ENCODE measurements at places on chromosomes 12 and 14.

- no peak for DNase-seq
Measured at GRCh38 chr12:9156119-9156518, 40.4 kb upstream of the A2M start.

- DNase-seq, result no peak
Measured at GRCh38 chr12:53255996-53256395, 12.1 kb upstream of the ESPL1 start.

GRCh38 chr14:62097072-62097471 is 334.9 kb downstream of the SNAPC1 start:
- DNase-seq, result no peak

DNA sequence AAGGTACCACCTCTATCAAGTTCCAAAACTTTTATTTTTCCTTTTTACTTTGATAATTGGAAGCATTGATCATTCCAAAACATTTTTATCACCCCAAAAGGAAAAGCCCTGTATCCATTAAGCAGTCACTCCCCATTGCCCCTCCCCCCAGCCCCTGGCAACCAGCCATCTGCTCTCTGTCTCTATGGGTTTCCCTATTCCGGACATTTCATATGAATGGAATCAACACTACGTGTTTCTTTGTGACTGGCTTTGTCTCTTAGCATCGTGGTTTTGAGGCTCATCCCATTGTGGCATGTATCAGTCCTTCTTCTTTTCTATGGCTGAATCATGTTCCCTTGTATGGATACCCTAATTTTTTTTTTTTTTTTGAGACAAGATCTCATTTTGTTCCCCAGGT is 18.0 kb upstream of the PHETA1 start:
- no peak for DNase-seq

GRCh38 chr14:81676395-81676794 is 142.7 kb upstream of the SEL1L start:
- no peak for DNase-seq

DNA sequence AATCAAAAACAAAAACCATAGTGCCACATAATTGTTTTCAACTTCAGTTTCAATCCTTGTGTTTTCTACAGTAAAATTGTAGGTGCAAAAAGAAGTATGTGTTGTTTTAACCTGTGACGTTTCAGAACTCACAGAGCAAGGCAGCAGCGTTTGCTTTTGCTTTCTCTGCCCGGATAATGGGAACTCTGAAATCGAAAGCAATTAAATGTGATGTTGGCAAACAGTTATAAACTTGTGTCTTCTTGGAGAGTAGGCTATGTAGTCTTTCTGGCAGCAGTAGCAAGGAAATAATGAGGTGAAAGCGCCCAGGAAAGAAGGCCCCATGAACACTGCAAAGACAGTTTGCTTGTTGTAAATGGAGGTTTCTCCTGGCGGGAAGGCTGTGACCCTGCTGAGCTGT is 39.1 kb downstream of the FNTB start:
- DNase-seq, result no peak

- no peak for DNase-seq
Measured at GRCh38 chr14:93686268-93686667, 102.0 kb downstream of the PRIMA1 start.

DNA sequence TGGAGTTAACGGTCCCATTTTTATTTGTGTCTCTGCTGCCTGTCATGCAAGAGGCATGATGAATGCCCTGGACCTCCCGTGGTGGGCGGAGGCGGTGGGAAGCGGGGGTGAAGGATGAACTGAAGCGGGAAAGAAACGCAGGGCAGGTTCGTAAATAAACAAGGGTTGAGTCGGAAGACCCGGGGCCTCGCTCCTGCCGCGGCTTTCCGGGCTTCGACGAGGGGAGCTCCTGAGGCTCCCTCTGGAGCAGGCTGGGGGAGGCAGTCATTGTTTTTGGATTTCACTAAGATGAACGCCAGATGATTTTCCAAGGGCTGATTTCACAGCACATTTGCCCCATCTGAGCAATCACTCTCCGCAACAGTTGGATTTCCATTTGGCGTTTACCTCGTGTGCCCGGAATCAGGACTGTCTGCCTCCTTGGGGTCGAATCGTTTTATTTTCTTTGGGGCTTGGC is 130.2 kb downstream of the SLC38A6 start:
- DNase-seq, result no peak

DNA sequence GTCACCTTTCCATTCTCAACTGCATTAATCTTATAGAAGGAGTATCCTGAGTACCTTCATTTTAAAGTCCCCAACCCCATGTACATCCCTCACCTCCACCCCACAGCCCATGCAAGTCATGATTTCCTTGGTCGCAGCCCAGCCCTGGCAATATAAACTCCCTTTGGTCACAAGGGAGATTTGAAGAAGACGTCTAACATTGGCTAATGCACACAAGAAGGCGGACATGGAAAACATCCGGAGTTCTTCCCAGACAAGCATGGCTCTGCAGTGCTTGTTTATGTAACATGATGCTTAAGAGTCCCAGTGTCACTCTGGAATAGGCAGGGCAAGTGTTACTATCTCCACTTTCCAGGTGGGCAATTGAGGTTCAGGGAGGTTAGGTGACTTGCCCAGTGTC is 277.6 kb downstream of the DPF3 start:
- no peak for DNase-seq

DNA sequence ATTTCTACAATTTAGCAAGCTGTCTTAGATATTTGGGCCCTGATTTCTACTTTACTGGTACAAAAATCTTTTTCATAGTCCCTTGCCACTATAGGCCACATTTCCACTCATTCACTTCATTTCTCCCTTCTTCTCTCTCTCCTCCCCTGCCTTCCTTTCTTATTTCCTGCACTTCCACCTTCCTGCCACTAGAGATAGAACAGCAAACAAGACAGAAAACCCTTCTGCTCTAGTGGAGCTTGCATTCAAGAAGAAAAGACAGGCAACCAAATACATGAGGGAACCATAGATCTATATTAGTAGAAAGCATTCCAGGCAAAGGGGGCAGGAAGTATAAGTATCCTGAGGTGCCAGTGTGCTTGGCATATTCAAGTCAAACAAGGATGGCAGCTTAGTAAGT is 623.5 kb downstream of the FLRT2 start:
- DNase-seq, result no peak

DNA sequence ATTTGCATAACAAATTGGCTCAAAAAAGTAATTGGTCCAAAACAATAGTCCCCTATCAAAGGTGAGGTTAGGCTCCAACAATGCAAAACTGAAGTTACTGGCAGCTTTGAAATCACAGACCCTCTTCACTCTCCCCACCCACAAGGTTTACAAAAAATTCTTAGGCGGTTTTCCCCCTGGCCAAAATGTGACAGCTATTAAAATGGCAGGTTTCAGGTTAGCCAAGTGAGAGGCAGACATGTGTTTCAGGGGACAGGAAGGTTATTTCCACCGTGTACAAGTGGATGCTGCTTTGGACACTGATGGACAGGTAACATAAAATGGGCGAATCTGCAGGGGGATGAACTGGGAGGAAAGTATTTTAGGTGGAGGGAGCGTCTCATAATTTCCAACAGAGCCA is 888 bp upstream of the SPIC start:
- no peak for DNase-seq

- no peak for DNase-seq
Measured at GRCh38 chr14:82047777-82048470, 514.3 kb upstream of the SEL1L start.

DNA sequence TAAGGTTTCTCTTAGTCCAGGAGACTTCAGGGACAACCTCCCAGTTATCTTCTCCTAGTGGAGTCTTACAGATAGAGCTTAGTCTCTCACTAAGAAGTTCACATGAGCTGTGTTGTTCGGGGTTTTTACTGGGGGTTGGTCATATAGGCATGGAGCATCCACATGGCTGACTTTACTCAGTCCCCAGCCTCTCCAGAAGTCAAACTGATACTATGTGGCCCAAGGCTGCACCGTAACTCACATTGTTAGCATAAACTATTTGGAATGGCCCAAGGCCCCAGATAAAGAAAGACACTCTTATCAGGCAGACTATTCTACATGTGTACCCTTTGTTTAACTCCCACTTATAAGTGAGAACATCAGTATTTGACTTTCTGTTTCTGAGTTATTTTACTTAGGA is 23.2 kb downstream of the GPR137C start:
- DNase-seq, result no peak

GRCh38 chr14:68392393-68393141 is 400.3 kb downstream of the ZFP36L1 start:
- no peak for DNase-seq

- DNase-seq, result no peak
Measured at GRCh38 chr14:101114726-101115515, 211.4 kb upstream of the RTL1 start.

DNA sequence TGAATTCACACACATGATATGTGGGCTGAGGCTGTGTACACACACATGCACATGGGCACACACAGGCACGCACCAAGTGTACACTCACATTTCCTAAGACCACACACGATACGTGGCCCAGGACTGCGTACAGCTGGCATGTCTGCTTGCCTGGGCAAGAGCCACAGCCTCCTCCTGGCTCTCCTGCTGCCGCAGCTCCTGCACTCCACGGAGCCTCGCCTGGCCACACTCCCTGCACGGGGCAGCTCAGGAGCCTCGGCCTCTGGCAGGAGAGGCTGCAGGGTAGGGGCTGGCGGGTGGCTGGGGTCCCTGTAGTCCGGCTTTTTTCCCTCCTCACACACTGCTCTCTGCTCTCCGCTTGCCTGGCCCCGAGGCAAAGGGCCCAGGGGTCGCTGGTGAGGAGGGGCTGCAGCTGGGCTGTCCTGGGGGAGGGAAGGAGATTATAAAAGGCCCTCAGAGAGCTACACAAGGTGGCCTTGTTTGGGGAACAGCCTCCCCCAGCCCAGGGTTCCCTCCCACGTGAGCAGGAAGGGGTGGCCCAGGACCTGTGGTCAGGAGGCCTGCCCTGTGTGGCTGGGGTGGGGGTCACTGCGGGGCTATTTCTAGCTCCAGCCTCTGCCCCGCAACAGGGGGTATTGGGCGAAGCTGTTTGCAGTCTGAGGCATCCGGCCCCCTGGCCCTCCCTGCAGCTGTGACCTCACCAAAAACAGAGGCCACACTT is 89.0 kb upstream of the SFSWAP start:
- no peak for DNase-seq

DNA sequence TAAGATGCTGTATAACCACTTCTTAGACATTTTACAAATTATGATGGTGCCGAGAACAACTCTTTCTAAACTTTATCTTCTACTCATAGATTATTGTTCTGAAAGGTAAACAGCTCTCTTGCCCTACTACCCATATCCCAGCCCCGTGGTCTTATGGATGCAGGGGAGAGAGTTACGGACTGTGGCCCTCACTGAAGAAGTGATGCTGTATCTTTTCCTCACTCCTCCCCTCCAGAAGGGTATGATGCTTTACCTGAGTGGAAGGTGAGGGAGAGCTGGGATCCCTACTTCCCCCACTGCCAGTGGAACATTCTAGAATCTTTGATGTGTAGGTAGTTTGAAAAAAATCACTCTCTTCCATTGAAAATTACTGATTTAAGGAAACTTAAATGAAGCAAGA is 3.5 kb downstream of the TSHR start:
- DNase-seq, result no peak

All from stimulated activated CD4-positive, alpha-beta T cell treated with anti-CD3 and anti-CD28 coated beads, Interleukin-1b, Interleukin-23, amount 100 ng/mL, for 48 hours (primary cell).